Retina (tissue), 1 donor: ENCODE measurements at places on chromosomes 7 and 10.

- no peak for DNase-seq
Observed at GRCh38 chr10:51124852-51125251, 50.6 kb downstream of the PRKG1 start.

DNA sequence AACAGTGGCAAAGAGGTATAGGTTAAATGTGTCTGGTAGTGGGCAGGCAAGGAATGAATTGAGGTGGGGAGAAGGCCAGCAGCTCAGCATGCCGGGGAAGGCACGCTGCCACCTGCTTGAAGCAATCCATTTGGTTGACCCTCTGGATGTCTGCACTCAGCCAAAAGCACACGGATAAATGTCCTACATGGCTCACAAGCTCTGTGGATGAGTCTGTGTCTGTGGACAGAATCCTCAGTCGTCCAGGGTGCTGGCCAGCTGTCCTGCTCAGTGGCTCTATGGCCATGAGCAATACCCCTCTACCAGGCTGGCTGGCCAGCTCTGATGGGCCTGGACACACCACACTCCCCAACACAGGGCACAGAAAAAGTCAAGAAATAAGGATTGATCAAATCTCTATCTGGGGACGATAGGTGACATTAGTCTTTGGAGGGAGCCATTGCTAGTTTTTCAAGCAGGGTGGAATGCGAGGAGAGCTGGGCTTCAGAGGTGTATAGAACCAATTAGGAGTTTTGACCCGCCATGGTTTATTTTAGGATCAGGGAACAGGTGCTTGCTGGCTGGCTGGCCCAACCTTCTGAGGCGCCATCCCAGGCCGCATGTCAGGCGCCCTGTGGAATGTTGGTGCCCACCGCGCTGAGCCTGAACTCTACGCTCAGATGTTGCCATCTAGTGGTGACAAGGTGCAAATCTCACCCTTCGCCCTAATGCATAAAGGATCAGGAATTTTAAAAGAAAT lies 493.4 kb downstream of the TNS3 start:
- DNase-seq, result peak; percentile 77

- no peak for DNase-seq
Observed at GRCh38 chr7:100589341-100589947, 3.3 kb downstream of the FBXO24 start.

- DNase-seq, result no peak
Observed at GRCh38 chr7:47474937-47475879, 106.7 kb downstream of the TNS3 start.

DNA sequence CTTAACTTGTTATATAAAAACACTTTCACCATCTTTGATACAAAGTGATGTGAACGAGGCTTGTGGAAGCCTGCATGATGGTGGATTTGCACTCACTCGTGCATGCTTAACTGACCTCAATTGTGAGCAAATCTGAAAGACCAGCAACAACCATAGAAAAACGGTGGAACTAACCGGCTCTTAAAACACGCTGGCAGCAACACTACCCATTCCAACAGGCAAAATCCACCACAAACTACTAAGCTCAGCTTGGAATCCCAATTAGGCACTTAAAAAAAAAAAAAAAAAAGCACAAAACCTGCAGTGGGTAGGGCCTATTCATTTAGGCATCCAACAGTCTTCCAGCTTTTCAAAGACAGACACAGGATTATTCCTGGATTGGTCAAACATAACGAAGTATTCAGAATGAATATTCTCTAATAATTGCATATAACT lies 1.8 kb downstream of the GDI2 start:
- DNase-seq, result peak; percentile 69
